ENCODE measurements at places on chromosomes 3 and 15. TPM values are rescaled to one million over a fixed set of nuclear protein-coding genes. Genes with fewer than 3 reads are reported as not detected.

GRCh38 chr15:45585069-45585791 is 1.9 kb upstream of the BLOC1S6 start:
- DNase-seq, result no peak
- peaks cover 26% of the 10 kb centered on the region for H3K4me1 ChIP-seq
- no peak overlapping the region for H3K4me3 ChIP-seq
- H3K36me3 ChIP-seq, result no peaks in the 10 kb centered on the region

DNA sequence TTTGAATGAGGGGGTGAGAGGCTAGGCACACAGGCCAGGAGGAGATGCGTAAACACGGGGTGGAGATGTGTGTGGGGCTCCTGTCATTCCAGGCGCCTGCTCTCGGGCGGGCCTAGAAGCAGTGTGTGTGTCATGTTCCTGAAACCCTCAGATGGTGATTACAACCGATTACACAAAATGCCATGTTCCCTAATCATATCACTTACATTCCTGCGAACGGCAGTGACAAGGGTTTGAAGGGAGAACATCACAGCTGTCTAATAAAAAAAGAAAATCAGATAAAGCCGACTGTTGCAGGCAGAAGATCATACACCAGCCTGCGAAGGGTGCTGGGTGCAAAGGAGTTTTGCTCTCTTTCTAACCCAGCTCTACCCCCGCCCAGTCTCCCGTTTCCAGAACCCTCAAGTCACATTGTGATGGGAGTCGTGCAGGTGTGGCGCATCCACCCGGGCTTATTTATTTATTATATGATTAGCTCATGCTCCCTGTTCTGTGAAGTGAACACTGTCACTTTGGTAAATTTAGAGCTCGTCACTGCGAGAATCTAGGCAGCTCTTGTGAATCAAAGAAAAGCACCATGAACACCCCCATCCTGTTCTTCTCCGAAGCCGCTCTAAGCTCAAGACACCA is 140.3 kb downstream of the NR2F2 start:
- no peaks in the 10 kb centered on the region for H3K4me1 ChIP-seq

- no peaks in the 10 kb centered on the region for H3K36me3 ChIP-seq
- H3K4me3 ChIP-seq, result no peak overlapping the region
- peaks cover 26% of the 10 kb centered on the region for H3K27me3 ChIP-seq
- no peak for DNase-seq
- H3K27ac ChIP-seq, result no peak overlapping the region
- H3K4me1 ChIP-seq, result no peaks in the 10 kb centered on the region
These were observed 34.9 kb downstream of the CCDC33 start for GRCh38 chr15:74270854-74271520.

DNA sequence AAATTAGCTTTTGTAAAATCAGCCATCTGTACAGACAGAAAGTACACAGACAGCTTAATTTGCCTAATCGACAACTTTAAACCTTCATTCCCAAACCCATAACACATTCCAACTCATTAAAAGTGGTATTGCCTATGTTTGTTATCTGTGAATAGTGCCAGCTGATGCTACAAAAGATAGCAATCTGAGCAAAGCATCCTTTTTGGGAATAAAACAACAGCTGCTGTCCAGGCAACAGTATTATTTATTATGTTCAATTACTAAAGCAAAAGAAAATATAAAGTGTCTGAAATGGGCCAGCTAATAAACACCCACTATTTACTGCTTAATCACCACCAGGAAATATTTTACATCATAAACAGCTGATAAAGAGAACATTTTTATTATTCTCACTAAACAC is 134.8 kb upstream of the ABI3BP start:
- H3K4me1 ChIP-seq, result no peaks in the 10 kb centered on the region
- no peak for DNase-seq
- no peaks in the 10 kb centered on the region for H3K36me3 ChIP-seq
- H3K27me3 ChIP-seq, result no peaks in the 10 kb centered on the region
- no peak overlapping the region for H3K27ac ChIP-seq
- no peak overlapping the region for H3K4me3 ChIP-seq

- no peaks in the 10 kb centered on the region for H3K36me3 ChIP-seq
- H3K4me3 ChIP-seq, result no peak overlapping the region
- no peaks in the 10 kb centered on the region for H3K4me1 ChIP-seq
- H3K27ac ChIP-seq, result no peak overlapping the region
- DNase-seq, result no peak
These were observed 143.5 kb downstream of the LRRK1 start for GRCh38 chr15:101062471-101063171.

DNA sequence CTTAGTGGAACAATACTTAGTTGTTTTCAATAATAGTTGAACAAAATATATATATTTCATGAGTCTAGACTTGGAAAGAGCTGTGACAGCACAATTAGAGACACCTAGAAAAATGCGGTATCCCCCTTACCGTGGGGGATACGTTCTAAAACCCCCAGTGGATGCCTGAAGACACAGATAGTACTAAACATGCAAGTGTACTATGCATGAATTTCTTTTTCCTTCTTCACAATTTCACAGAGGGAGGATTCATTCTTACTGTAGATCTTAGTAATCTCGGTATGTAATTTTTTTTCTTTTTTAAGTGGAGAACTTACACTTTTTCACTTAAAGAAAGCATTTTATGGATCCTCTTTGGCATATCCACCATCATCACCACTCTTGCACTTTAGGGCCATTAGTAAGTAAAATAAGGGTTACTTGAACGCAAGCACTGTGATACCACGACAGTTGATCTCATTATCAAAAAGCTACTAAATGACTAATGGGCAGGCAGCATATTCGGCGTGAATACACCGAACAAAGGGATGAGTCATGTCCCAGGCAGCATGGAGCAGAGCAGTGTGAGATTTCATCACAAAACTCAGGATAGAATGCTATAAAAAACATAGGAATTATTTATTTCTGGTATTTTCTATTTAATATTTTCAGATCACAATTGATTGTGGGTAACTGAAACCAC is 72.3 kb upstream of the ZNF280D start:
- no peaks in the 10 kb centered on the region for H3K27me3 ChIP-seq
- H3K4me3 ChIP-seq, result peak overlapping the region; percentile 67
- DNase-seq, result peak; percentile 95

DNA sequence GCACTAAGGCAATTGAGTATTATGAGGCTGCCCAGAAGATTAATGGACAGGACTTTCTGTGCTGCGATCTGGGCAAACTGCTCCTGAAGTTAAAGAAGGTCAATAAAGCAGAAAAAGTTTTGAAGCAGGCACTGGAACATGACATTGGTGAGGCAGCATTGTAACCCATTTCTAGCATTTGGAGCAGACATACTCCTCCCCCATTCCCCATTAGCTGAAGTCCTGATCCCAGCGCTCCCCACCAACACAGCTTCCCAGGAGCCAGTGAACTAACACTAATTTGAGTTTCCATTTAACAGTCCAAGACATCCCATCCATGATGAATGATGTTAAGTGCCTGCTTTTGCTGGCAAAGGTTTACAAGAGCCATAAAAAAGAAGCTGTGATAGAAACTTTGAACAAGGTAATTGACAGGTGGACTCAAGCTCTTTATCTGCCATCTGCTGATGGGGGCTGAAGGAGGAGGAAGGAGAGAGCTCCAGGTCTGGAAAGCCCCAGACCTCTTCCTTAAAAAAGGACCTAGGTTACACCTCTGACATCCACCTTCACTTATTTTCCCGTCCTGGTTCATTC is 22.6 kb downstream of the CSRNP1 start:
- H3K27me3 ChIP-seq, result no peaks in the 10 kb centered on the region
- no peak for DNase-seq
- no peak overlapping the region for H3K4me3 ChIP-seq
- peaks cover 4% of the 10 kb centered on the region for H3K4me1 ChIP-seq

POLG gene
- 66.7 TPM for total RNA-seq

BTLA gene
- total RNA-seq, result not detected

All from GM23248 (cell line).